Chondrocyte (in vitro differentiated cells): ENCODE measurements at places on chromosomes 13 and 19. TPM values are rescaled to one million over a fixed set of nuclear protein-coding genes. Genes with fewer than 3 reads are reported as not detected.
A peak's percentile ranks its signal among the peaks of the same experiment; 100 is the strongest.

Gene ZNF772
- total RNA-seq = 6.0 to 12.8 TPM (median 7.0 TPM) in 3 replicates

Gene PBX4
- total RNA-seq = 1.1 to 1.5 TPM (median 1.2 TPM) in 3 replicates

Gene SHC2
- total RNA-seq = 26.9 to 50.9 TPM (median 47.8 TPM) in 3 replicates

DNA sequence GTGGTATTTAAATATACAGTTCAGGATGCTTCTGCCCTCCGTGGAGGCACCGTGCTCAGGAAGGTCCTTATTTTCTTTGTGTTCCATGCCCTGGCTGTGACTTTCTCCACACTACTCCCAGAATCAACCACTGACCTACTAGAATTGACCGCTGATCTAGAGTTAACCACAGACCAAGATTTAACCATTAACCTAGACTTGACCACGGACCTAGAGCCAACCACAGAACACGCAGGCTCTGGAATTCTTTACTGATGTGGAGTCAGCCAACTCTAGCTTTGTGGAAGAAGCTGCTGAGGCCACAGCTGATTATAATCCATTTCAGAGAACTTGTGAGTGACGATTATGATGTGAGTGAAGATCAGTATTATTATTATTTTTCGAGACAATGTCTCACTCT is 18.0 kb downstream of the GTF2F2 start:
- no peak for DNase-seq

DNA sequence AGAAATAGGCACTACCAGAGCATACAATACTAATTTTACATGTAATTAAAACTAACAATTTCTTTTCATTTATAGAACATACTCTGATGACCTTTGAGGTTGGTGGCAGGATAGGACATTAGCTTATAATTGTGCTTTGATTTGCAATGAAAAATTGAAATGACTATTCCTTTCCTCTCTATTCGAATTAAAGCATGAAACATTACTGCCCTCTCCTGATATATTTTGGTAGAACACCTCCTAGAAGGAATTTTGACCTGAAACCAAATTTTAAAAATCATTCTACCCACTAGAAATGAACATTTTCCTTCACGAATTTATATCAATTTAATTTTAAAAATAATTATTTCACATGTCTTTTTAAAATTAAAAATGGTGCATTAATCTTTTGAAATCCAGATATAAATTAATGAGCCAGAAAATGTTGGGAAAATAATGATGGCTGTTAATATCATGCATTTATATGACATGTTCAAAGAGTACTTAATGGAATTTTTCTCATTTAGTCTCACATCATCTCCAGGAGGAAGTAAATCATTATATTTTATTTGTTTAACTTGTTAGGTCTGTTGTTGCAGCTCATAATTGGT is 556.3 kb upstream of the ARGLU1 start:
- DNase-seq = no peak

DNA sequence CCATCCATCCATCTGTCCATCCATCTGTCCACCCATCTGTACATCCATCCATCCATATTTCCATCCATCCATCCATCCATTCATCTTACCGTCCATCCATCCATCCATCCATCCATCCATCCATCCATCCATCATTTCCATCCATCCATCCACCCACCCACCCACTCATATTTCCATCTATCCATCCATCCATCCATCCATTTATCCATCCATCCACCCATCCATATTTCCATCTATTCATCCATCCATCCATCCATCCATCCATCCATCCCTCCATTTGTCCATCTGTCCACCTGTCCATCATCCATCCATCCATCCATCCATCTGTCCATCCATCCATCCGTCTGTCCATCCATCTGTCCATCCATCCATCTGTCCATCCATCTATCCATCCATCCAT is 20.3 kb upstream of the EMC10 start:
- no peak for DNase-seq

GRCh38 chr19:48624067-48624594 is 4.8 kb downstream of the SPHK2 start:
- peak; percentile 99 for DNase-seq

DNA sequence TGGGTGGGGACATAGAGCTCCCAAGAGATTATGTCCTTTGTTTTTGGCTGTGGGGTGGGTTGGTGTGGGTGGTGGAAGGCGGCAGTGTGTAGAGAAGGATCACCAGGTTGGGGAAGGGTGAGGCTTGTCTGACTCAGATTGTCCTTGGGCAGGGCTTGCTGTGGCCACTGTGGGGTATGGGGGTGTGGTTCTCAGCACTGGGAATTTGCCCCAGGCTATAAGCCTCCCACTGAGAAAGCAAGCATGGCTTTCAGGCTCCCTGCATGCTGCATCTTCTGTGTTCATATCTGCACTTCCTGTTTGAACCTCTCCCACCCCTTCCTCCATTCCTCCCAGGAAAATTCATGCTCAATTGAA is 34.9 kb downstream of the DNAJC15 start:
- no peak for DNase-seq

DNA sequence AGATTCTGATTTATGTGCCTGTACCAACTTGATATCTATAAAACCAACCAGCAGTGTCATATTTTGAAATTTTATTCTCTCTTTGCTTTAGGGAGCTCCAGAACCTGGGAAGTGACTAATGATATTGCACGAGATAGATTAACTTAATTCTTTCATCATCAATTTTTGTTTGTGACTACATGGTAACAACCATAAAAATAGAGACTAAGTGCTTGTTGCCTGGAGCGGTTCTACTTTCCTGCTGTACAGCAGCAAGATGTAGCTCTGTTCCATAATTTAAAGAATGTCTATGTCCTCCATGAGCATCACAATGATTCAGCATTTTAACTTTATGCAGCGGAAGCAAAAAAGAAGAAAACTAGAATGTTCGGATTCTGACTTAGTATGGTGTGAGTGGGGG is 275.6 kb downstream of the KLF5 start:
- DNase-seq = no peak
